Breast epithelium (tissue), 4 donors: ENCODE measurements at places on chromosomes 2 and 18.

GRCh38 chr2:68163641-68164040, 6.0 kb downstream of the PNO1 start:
- DNase-seq = no peak
- H3K27me3 ChIP-seq = no peaks in the 10 kb centered on the region
- no peak overlapping the region for H3K4me3 ChIP-seq
- H3K4me1 ChIP-seq = peaks cover 10% of the 10 kb centered on the region
- no peaks in the 10 kb centered on the region for H3K36me3 ChIP-seq

DNA sequence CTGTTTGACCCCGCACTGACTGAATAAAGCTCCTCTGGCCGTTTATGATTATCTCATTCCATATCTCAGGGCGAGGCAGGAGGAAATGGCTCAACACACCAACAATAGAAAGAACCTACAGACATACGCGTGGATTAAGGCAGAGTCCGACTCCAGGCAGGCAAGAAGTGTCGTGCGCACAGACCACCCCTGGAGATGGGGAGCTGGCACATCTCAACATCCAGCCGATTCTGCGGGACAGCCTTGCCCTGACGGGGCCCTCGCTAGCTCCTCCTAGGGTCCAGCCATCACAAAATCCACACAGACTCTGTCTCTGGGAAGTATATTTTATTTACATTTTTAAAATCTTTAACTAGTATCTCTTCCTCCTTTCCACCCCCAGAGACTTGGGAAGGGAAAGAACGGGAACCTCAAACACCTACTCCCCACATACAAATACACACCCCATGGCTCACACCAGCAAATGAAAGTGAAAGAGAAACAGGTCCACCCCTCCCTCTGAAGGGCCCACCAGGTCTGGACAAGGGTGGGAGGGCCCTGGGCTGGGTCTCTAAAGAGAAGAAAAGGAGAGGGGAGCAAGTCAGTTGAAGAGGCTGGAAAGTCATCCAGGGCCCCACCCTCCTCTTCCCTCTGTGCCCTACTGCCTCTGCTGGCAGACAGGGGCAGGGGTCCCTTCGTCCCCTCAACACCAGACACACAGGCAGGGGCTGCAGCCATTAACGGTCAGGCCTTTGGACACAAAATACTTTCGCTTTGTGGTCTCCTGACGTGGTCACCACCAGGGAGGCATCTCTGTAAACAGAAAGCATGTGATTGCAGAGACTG, 3.2 kb downstream of the GPBAR1 start:
- H3K4me3 ChIP-seq = no peak overlapping the region
- peaks cover 3% of the 10 kb centered on the region for H3K4me1 ChIP-seq
- no peaks in the 10 kb centered on the region for H3K27me3 ChIP-seq

DNA sequence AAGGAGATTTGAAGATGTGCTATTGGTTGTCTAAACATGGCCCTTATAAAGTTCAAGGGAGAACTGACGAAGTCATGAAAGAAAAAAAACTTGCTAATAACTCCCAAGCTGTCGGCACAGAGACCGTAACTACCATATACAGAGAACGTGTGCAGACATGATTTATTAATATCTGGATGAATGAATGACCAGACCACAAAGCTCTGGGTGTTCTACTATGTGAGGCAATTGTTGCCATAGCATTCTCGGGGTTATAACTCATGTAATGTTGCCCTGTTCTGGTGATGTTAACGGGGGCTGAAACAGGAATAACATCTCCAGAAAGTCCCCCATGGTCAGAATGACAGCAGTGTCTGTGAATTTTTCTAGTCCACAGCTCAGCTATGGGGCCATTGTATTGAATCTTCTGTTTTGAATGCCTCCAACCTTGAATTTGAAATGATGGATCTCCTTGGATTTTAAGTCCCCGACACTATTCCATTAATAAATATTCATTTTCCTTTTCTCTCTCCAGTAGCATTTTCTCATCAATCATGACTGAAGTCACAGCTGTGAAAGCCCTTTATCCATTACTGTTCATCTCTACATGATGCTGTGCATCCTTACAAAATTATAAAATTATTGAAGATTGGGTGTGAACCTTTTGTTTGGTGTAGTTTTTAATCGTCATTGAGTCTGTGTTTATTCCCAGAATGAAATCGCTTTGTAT, 483.4 kb upstream of the KLHL29 start:
- DNase-seq = no peak
- H3K4me3 ChIP-seq = no peak overlapping the region
- H3K4me1 ChIP-seq = no peaks in the 10 kb centered on the region
- H3K36me3 ChIP-seq = no peaks in the 10 kb centered on the region
- H3K27me3 ChIP-seq = no peaks in the 10 kb centered on the region

DNA sequence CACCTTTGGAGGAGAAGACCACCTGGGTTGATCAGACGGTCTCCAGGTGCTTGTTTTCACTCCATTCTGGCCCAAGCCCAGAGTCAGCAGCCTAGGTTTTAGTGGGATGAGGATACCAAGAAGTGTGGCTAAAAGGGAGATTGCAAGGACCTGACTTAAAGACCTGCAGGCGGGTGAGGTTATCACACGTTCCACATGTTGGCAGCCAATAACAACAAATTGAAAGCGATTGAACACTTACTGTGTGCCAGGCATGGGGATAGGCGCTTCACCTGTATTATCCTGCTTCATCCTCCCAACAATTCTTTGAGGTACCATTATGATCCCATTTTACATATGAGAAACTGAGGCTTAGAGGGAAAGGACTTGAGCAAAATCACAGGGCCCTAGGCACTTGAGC, 5.0 kb downstream of the ARL4C start:
- H3K4me1 ChIP-seq = no peaks in the 10 kb centered on the region
- no peak for DNase-seq
- no peak overlapping the region for H3K4me3 ChIP-seq
- no peaks in the 10 kb centered on the region for H3K36me3 ChIP-seq
- no peaks in the 10 kb centered on the region for H3K27me3 ChIP-seq
